Stimulated activated CD4-positive, alpha-beta T cell treated with anti-CD3 and anti-CD28 coated beads, TNF-alpha, amount 100 ng/mL, for 48 hours (primary cell): ENCODE measurements at places on chromosomes 2 and 18.

DNA sequence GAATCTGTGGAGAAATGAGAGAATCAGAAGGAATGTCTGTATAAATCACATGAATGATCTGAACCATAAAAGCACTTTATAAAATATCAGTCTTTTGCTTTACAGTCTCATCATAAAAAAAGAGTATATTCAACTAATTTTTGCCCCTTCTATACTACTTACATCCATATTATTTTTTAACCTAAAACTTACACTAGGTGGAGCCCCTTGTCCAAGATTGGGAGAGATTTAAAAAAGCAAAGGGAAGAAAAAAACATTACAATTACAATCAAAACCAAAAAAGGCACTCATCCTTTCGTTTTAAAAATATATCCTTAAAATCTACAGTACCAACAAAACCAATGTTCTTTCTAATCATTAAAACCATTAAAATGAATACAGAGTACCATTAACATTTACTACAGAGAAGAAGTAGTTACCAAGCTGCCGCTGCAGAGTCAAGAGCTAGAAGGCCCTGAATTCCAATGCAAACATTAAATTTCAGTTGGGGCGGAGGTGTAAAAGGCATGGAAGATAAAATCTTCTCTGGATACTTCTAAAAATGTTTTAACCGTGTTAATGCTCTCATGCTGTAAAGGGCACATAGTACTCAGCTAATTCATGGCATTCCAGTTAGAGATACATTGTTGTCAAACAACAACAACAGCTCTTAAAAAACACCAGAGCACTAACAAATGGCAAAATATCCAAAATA, 56.7 kb upstream of the EPB41L3 start:
- no peak for DNase-seq

DNA sequence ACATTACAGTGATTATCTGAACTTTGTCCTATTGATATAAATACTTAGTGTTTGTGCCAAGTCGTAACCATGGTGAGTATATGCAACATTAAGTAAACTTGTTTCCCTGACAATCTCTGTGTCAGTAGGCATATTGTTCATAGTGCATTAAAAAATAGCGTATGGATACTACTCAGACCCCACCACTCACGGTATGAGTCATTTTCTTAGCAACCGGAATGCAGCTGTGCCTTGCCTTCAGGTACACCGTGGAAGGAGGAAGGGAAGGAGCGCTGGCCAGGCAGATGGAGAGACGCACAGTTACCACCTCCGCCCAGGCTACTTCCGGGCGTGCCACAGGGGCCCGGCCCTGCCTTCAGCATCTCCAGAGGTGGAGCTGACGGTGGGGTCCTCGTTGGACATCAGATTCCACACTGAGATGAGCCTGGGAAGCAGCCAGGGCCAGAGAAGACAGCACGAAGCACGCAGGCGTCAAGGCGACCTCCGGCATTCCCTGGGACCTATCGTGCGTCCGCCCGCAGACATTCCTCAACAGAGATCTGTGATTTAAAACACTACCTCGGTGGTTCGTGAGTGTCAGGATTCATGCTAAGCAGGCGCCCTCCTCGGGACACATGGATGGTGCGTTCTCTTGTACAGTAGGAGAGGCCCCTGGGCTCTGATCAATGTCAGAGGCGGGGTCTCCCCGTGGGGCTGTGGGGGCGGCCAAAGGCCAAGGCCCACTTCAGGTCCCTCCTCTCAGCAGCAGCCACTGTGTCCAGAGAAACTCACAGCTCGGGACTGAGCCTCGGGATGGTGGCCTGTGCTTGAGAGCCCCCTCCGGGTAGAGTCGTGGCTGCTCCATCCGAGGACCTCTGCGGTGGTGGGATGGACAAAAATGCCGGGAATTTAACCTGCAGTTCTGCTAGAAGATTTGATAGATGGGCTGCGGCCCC, 82.2 kb upstream of the HDAC4 start:
- DNase-seq, result no peak

DNA sequence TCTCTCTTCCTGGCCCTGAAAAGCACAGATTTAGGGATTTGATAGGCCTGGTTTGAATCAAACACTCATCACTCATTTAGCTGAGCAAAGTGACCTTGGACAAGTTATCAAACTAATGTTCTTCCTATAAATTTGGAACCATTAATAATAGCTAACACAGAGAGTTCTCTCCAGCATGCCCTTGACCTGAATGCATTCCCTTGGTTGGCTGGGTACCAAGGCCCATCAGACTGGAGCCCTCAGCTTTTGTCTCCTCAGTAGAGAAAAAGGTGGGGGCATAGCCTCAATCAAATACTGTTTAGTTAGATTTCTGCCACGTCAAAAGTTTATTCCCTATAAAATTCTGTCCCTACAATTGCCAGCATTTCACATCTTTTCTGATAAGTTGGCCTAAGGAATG, 13.8 kb upstream of the MRPL19 start:
- no peak for DNase-seq

DNA sequence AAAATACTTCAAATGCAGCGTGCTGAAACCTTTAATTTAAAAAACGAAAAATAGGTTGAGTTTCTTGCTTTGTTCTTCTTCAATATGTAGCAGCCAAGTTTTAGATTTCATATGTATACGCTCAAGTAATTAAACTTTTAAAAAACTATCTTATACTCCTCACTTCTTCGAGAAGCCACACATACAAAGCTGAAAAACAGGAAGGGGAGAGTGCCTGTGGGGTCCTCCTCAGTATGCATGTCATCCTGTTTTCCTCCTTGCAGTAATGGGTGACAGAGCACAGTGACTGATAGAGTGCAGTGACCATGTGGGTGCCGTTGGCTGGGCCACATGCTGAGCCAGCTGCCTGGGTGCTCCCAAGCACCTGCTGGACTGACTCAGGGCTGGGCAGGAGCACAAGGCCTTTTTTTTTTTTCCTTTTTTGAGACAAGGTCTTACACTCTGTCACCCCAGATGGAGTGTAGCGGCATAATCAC, 33.3 kb downstream of the UXS1 start:
- DNase-seq, result no peak

DNA sequence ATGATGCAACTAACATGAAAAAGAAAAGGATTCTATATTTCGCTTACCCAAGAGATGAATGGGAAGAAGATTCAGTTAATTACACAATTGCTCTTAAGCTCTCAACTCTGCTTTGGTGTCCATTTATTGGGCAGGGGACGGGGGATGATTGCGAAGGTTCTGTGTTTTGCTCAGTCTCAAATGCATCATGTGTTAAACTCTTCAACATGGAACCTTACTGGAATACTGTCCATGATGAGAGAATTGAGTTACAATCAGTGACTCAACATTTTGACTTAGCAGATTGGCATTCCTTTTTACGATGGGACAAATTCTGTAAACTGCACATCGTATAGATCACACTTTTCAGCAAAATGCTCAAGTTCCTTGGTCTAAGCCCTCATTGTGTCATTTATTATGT, 135.6 kb downstream of the RBMS1 start:
- DNase-seq, result no peak

DNA sequence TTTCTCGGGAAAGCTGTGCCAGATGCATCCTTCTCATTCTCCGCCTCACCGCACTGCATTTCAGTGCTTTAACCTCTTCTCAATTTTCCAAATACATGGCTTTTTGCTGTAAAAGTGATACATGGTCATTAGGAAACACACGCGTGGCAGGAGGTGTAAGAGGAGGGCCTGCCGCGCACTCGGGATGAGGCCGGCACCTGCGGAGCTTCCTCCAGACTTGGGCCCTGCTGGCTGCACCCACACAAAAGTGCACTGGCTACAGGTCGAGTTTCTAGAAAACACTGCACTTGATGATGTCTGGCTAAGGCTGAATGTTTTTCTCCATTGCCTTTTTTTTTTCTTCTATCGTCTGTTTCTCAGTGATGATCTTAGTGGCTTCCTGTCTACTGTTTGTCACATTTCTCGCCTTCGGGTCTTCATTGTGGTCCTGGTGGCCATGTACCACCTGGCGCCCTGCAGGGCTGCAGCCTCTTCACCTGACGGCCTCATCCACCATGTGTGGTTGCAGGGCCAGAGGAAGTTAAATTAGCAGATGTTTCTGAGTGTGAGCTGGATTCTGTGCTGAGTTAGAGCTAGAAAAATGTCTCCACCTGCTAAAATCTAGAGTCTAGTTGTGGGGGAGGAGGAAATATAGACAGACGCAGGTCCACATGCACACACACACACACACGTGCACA, 7.6 kb downstream of the KCNG2 start:
- DNase-seq, result no peak

DNA sequence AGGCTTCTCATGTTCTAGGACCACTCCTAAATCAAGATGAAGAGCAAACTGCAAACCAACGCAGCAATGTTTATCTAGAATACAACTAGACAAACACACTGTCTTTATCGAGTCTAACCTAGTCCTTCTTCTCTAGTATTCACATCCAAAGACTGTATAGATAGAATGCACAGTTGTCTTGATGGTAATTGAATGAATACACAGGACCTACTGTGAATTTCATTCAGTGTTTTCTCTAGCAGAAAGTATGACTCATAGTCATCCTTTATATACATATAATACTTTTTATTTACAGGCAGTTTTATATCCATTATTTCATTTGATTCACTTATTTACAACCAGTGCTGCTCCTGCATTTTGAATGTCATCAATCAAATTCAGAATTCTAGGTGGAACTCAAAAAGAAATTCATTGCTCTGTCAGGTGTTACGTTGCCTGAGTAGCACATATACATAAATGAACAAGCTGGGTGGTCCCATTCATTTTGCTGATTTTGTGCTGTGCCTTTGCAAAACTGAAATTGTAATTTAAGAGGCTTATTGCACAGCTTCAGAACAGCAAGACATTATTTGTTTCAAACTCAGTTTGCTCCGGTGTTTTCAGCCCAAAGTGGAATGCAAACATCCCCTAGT, 374.8 kb downstream of the EPHA4 start:
- DNase-seq, result no peak

DNA sequence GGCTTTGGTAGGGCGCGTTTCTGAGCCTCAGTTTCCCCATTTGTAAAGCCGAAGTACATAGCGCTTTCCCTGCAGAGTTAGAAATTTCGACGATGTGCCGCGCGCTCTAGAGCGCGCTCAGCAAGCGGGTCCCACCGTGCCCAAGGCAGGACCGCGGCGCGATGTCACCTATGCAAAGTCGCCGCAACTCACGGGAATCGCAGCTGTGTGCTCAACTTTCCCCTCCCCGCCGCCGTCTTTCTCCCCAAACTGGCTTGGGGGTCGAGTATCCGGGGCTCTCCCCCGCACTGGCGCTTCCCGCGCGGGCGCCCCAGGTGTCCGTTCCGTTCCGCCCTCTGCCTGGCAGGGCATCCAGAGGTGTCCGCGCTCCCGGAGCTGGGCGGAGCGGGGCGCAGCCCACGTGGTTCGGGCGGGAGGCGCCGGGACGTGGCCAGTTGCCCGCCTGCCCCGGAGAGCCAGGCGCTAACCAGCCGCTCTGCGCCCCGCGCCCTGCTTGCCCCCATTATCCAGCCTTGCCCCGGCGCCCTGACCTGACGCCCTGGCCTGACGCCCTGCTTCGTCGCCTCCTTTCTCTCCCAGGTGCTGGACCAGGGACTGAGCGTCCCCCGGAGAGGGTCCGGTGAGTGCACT, at the start of gene MLPH:
Gene MLPH (plus strand): TSS at position 433 of the 630 bp plus-strand sequence. CDS start 6,176 bp downstream, outside the sequence.
- no peak for DNase-seq

DNA sequence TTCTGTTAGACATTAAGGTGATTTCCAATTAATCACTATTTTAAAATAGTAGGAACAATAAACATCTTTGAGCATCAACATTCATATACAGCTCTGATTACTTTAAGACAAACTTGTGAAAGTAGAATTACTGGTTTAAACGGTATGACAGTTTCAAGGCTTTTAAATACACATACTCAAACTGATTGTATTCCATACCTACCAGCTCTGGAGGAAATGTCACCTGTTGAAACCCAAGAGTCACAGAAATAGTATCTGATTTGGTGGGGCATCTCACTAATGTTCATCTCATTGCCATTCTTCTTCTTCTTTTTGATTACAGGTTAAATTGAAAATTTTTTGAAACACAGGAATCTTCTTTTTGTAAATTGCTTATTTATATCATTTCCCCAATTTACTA, 36.2 kb downstream of the USP40 start:
- DNase-seq, result no peak
